ENCODE measurements at places on chromosomes 12 and 14. TPM values are rescaled to one million over a fixed set of nuclear protein-coding genes. Genes with fewer than 3 reads are reported as not detected.

ITGB7 gene
- total RNA-seq = 1.9 TPM

PPM1H gene
- total RNA-seq = 8.0 TPM

NAV3 gene
- total RNA-seq = 7.8 TPM

KRT77 gene
- not detected for total RNA-seq

CCER1 gene
- not detected for total RNA-seq

- DNase-seq = no peak
These were observed 115.3 kb downstream of the ZNF664 start for GRCh38 chr12:124088217-124088907.

DNA sequence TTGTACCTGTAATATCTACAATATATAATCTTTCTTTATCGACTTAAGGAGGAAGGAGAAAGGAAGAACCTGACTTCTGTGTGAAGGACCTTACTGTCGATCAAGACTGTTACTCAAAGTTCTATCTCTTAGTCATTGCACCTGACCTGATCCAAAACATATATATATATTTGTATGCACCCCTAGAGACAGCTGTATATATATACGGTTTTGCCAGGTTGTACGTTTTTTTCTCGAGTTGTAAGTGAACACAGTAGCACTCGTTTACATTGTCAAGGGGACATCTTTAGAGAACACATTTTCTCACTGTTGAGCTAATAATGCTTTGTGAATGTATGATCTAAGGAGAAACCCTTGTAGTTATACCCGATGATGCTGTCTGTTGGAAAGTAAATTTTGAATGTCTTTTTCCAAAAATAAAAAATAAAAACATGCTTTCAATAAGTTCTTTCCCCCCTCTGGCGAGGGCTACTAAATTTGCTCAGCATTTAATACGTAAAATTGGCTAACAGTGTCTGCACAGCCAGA is 536 bp upstream of the SLC35E3 start:
- no peak for DNase-seq

ASB2 gene
- total RNA-seq = not detected

GRCh38 chr14:77028384-77029231 is at the start of gene IRF2BPL:
TSS of gene IRF2BPL (minus strand) at chr14:77028708. CDS start at chr14:77027792, 916 bp downstream.
- DNase-seq = peak; percentile 91

GRCh38 chr12:38926501-38926900 is 21.1 kb upstream of the CPNE8 start:
- DNase-seq = no peak

DNA sequence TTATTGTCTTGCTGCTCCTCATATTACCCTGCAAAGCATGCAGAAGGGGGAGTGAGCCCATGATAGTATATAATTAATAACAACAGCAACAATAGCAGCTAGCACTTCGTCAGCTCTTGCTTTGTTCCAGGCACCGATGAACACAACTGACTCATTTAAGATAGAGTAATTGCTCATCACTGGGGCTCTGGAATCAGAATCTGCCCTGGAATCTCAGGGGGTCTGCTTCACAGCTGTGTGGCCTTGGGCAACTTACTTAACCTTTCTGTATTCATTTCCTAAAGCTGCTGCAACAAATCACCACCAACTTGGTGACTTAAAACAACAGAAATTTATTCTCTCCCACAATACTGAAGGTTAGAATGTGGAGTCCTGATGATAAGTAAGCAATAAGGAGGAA is 55.0 kb upstream of the PSMC1 start:
- no peak for DNase-seq

ARHGAP9 gene
- total RNA-seq = 0.84 TPM

DNA sequence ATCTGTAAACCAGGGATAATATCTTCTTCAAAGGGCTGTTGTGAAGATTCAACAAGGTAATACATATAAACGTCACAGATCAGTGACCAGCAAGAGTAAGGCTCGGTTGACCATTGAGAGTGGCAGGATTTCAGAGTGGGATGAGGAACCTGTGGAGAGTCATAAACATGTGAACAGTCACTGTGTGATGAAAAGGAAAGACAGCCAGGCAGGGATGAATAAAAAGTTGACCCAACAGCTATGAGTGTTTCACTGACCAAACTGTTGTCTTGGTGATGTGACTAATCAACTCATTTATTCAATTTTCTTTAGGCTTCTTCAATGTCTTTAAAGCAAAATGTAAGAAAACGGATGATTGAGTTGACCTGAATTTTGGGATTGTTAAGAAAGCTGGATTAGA is 8.6 kb upstream of the FRMD6 start:
- DNase-seq = no peak

TMEM63C gene
- total RNA-seq = 5.7 TPM

Data from HCT116 (cell line).